Mesenchymal stem cell (in vitro differentiated cells and primary cell): ENCODE measurements at places on chromosomes 1 and 21.

DNA sequence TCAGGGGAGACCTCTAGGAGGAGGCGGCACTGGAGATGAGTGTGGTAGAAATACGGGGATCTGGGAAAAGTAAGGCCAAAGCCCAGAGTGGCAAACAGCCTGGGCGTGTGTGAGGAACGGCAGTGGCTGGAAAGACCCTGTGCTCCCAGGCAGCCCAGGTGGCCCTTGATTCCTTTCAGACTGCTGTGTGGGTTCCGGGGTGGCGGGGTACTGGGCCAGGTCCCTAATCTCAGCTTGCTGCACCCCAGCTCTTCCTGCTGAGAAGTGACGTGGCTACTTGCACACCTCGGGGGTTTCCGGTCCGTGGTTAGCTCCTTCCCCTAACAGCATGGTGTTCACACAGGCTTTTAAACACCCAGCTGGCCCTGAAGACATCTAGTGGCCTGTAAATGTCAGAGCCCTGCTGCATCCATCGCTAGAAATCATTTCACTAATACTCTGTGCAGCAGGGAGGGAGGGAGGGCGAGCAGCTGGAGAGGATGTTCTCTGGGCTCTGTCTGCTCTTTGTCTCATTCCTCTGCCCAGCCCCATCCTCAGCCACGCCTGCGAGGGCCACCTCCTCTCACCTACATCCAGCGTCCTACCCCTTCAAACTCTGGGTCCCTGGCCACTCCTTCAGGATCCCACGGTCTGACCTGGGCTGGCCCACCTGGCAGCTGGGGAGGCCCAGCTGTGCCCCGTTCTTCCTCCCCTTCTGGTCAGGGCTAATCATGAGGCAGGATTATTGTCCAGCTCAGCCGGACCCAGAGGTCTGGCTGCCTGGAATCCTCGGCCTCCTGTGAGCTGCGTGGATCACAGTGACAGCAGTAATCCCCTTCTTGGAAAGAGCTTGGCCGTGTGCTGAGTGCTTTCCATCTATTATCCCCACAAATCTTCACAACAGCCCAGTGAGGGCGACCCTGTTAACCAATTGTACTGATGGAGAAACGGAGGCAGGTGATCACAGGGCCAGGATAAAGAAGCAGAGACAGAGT, 7.2 kb downstream of the ZDHHC18 start:
- DNase-seq, result no peak

GRCh38 chr1:192376374-192376773, 59.6 kb downstream of the RGS21 start:
- no peak for DNase-seq

DNA sequence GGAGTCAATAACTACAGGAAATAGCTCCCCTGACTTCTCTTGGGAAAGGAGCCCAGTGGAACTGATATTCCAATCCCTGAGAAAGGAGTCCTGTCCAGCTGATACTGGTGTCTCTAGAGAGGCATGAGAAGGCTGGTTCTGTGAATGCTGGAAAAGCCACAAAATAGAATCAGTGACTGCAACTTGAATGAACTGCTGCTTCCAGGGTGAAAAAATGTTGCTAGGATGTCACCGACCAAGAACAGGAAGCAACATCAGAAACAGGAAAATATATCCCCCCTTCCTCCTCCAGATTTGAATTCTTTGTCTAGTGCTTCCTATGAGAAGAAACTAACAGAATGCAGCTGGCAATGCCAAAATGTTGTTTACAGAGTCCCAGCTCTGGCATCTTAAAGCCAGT, 269.3 kb upstream of the LYPLAL1 start:
- DNase-seq, result no peak

- DNase-seq, result no peak
Observed at GRCh38 chr1:41695118-41695745, 210.7 kb upstream of the EDN2 start.

GRCh38 chr1:198622001-198622400, 16.8 kb upstream of the PTPRC start:
- no peak for DNase-seq

- peak; percentile 99 for DNase-seq
Observed at GRCh38 chr1:78004719-78005447, at the start of gene DNAJB4. Gene DNAJB4, plus strand, starts transcription at chr1:78004939. Its CDS starts 172 bp downstream, at chr1:78005111.

DNA sequence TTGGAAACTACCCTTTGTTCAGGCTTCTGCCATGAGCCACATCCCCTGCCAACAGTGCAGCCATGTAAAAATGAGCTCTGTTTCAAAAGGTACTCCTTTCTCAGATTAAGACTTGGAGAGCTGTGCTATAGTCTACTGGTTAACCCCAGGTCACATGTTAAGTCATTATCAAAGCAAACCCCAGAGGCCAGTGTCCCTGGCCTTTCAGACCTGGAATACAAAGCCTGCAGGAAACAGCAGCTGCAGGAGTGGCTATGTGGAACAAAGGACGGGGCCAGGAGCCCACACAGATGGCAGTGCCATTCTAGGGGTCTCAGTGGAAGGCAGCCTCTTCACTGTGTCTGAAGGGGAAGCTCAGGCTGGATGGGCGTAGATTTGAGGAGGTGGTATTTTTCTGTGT, 6.7 kb downstream of the ZNF496 start:
- no peak for DNase-seq

DNA sequence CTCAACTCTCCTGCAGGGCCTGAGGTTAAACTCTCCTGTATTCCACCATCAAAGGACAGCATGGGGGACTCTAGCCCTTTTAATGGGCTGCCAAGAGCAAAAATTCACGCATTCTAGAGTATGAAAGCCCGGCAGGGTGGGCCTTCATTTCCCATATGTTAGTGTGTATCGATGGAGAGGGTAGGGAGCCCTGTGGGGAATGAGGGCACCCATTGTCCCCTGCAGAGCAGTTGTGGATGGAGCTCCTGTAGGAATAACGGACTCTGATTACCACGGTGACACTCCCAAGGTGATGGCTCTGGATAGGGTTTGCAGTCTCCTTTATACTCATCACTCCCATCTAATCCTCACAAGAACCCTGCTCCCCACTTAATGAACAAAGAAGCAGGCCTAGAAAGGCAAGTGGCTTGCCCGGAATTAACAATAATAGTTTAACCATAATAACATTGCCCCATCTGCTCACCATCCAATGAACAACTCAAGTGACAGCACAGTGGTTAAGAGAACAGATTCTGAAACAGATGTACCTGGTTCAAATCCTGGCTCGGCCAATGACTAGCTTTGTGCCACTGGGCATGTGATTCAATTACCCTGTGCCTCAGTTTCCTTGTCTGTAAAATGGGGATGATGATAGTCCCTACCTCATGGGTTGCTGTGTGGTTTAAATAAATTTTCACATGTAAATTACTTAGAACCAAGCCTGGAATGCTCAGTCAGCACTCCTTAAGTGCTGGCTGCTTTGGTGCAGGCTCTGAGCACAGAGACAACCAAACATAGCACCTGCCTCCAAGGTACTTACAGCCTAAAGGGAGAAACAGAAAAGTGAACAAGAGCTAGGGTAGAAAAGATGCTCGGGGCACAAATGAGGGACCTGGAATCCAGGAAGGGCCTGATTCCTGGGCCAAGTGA, 29.0 kb downstream of the HIVEP3 start:
- DNase-seq, result no peak

DNA sequence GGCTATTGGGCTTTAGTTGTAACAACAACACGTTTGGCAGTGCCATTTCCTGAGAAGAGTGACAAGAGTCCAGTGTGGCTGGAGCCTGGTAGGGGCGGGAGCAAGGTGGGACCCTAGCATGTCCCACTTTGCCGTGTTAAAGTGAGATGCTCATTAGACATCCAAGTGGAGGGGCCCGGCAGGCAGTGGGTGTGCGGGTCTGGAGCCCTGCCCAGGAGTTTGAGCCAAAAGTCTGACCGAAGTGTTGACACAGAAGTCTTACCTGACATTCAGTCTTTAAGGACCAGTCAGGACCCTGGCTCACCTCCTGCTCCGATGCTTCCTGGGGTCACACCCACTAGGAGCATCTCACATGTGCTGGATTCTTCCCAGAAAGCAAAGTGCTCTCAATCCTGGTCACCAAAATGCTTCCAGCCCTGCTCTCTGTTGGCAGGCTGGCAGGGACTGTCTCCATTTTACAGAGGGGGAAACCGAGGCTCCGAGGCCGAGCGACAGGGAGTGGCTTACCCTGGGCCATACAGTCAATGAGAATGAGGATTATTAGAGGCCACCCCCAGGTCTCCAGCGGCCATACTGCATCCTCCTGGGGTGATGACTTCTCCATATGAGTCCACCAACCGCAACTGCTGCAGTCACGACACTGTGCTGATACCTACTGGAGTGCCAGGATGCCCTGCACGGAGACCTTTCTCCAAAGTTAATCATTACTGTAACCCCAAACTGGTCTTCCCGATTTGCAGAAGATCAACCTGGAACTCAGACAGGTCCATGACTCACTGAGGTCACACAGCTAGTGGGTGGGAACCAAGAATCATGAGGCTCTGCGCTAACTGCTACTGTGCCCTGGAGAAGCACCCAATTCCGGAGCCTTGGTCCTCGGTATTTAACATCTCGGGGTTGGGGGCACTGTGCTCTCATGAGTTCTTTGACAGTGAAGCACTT, 112.7 kb downstream of the PRDM2 start:
- DNase-seq, result no peak

DNA sequence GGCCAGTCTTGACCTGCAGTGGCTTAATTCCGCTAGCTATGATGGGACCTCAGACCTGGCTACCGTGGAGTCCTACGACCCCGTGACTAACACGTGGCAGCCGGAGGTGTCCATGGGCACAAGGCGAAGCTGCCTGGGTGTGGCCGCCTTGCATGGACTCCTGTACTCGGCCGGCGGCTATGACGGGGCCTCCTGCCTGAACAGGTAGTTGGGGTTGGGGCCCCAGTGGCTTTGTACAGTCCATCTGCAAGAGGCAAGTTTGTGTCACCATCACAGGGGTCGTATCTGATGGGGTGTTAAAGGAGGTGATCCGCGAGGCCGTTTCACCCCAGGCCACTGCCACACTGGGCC, 2.9 kb downstream of the KLHL17 start:
- no peak for DNase-seq

DNA sequence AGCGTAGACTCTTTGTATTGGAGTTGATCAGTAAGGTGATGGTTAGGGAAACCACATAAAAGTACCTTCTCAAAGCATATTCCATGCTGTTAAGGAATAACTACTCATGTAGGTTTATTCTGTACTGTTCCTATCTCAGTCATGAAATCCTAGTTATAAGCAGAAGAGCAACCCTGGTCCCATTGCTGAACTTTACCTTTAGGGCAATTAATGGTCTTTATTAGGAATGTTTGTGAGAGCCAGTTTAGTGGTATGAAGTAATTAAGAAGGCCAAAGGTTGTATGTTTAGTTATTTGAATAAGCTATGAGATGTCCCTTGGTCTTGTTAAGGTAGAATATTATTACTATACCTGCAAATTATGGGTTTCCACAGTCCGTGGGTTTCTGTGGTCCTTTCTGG, 44.0 kb downstream of the ACP6 start:
- DNase-seq, result no peak

- no peak for DNase-seq
Observed at GRCh38 chr1:60229821-60230220, 156.3 kb upstream of the C1orf87 start.

DNA sequence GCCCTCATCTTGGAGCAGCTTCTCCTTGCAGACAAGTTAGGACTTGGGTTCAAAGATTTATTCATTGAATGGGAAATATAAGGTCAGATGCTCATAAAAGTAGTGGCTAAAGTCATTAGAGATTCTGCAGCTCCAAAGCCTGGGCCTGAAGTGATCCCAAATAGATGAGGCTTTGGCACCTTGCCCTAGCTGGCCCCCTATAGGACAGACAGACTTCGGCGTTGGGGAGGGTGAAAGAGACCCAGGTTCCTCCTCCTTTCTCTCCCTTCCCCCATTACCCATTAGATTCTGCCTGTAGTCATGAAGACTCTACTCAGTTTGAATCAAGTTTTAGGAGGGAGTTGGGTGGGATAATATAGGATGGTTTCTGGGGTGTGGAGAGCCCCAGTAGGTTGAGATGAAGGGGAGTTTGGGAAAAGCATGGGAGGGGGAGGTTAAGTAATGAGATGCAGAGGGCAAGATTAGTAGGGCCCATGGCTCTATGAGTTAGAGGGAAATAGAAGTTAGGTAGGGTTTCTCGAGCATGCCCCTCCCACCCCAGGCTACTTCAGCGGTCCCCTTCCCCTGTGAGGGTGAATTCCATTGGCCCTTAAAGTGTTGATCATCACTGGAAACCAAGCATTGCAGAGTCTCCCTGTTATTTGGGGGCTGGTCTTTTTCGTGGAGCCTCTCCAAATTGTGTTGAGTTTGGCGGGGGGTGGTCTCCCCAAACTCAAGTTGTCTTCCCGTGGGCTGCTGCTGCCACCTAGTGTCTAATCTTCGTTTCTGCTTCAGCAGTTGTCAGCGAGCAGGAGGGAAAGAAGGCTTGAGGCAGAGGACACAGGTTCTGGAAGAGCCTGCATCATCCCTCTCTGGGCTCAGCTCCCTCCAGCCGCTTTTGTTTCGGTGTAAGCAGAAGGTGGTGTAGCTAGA, 2.1 kb upstream of the AHDC1 start:
- DNase-seq, result peak; percentile 79

DNA sequence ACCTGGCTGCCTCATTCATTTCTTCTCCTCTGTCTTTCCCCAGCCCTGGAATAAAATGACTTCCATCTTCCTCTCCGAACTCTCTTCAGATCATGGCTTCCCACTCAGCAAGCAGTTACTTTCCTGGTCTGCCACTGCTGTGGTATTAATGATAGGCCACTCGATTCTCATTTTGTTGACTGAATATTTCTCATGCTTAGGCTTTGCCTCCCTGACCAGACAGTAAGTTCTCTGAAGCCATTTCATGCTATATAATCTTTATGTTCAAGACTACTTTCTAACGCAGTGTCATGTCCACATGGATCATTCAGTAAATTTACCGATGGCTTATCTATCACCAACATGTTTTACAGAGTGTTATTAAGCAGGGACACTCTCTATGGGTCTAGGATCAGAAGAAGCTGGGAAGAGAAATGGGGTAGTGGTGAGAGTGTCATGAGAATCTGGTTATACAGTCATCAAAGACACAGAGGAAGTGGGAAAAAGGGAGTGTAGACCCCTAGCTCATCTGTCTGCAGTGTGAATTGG, 20.6 kb downstream of the RUNX1 start:
- no peak for DNase-seq

- no peak for DNase-seq
Observed at GRCh38 chr1:8409606-8410005, 91.7 kb downstream of the SLC45A1 start.

- DNase-seq, result no peak
Observed at GRCh38 chr21:21175798-21176334, 177.7 kb downstream of the NCAM2 start.

DNA sequence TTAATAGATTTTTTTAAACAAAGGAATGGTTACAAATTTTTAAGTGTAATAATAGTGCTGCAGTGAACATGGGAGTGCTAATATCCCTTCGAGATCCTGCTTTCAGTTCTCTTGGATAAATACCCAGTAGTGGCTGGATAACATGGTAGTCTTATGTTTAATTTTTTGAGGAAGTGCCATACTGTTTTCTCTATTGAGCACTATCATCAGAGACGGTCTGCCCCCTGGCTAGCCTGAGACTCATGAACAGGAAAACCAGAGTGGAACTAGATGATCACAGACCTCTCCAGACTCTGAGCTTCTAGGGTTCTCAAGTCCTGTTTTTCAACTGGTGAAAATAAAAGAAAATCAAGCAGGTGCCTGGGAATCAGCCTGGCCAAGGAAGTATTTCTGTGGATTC, 97.3 kb upstream of the MARK1 start:
- DNase-seq, result no peak
